NCI-H748 treated with DMSO at 0.1 percent for 48 hours (cell line): ENCODE measurements at places on chromosomes 3 and 15.

- DNase-seq, result no peak
Measured at GRCh38 chr3:4396542-4396941, 70.5 kb downstream of the SUMF1 start.

- no peak for DNase-seq
Measured at GRCh38 chr15:85828874-85829273, 34.1 kb upstream of the KLHL25 start.

DNA sequence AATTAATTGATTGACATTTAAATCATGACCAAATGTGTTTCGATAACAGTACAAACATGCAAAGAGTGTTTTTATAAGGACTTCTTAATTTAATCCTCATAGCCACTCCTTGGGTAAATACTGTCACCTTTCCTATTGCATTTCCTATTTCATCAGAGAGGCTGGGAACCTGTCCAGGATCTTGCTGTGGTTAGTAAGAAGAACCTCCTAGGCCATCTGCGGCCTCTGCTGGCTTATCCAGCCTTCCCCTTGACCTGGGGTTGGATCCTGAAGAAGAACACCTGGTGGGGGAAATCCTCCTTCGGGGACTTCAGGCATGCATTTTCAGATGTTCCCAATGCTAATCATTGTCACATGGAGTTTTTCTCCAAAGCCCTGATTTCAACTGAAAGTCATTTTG lies 25.5 kb downstream of the GLDN start:
- no peak for DNase-seq

DNA sequence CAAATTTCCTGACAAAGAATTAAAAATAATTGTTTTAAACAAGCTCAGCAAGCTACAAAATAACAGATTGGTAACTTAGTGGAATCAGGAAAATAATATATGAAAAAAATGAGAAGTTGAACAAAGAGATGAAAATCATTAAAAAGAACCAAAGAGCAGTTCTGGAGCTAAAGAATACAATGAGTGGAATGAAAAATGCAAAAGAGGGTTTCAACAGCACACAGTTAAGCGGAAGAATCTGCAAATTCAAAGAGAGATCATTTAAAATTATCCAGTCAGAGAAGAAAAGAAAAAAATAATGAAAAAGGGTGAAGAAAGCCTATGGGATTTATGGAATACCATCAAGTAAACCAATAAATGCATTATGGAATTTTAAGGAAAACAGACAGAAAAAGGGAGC lies 6.2 kb upstream of the GABRR3 start:
- no peak for DNase-seq

DNA sequence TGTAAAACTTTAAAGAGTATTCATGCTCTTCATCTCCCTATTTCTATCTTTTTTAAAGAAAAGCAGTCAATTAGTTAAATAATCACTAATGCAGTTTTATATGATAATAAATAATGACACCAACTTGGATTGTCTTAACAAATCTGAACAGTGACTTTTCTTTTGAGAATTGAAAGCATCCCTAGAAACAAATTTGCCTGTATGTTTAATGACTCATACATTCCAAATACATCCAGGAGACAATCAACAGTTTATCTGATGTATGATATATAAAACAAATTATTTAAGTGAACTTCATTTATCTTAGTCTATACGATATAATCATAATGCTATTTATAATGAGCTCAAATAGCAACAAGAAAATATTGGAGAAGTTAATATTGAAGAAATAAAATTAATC lies 78.0 kb downstream of the ALCAM start:
- no peak for DNase-seq

- DNase-seq, result no peak
Measured at GRCh38 chr15:96285305-96285704, 45.2 kb upstream of the NR2F2 start.

DNA sequence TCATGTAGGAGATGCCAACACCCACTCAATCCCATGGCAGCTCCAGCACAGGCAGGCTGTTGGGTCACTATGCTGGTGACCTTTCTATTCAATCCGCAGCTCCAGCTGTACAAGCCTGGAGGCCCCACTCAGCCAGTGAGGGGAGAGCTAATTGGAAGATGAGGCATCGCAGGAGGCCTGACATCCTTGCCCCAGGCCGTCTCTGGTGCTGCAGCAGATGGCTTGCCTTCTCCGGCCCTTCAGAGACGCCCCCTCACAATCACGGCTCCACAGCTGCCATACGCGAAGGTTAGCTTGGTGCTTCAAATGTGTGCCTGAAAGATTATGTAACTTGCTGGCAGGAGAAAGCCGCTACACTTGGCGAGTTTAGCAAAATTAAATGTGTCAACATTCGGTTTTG lies 104.2 kb upstream of the CLSTN2 start:
- DNase-seq, result peak; percentile 3

DNA sequence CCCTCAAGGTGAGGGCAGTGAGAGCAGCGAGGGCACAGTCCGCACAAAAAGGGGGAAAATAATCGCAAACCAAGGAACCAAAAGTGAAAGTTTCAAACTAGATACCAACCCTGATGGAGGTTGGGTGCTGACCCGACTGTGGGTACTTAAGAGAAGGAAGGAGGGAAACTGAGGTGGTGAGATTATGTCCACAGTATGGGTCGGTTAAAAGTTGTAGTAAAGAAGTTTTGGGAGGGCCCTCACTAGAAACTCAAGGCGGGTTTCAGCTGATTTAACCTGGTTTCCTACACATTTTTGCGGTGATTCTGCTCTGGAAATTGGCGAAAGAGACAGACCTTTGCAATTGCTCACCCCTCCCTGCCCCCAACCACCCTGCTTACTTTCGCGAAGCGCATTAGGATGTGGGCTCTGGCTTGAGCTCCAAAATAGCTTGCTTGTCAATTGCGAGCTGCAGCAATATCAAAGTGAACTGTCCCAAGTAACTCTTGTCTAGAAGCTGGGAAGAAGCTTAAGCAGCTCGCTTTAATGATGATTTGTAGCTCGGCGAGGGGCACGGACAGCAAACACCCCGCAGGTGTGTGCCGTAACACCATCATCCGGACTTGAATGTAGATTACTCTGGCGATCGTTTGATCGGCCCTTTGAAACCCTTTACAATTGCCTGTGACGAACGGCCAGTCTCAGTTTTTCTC lies 15.8 kb downstream of the SOX2 start:
- peak; percentile 43 for DNase-seq

- DNase-seq, result no peak
Measured at GRCh38 chr15:69290346-69291164, 8.2 kb upstream of the PAQR5 start.

DNA sequence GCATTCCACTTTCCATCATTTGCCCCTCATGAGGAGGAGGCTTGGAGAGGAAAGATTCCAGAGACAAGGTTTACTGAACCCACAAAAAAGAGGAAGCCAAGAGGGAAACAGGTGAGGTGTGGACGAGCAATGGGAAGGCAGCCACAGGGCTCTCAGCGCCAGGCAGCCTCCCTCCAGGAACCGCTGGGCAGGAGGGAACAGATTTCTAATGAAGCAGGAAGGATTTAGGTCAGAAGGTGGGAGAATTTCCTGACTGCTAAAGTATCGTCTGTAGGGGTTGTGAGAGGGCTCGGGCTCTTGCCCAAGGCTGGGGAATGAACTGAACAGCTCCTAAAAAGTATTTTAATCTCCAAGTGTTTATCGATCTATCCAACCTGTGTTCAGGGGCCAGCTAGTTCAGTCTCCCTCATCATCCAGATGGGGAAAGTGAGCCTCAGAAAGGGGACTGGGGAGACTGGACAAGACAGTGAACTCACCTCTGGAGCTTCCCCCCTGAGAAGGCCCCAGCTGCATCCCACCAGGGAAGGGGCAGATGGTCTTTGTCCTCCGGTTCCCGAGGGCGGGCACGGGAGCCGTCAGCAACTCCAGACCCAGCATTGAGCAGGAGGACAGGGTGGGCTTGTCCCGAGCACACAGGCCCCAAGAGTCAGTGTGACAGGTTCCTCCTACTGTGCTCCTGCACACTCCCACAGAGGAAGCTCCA lies 10.5 kb downstream of the LOXL1 start:
- DNase-seq, result no peak

DNA sequence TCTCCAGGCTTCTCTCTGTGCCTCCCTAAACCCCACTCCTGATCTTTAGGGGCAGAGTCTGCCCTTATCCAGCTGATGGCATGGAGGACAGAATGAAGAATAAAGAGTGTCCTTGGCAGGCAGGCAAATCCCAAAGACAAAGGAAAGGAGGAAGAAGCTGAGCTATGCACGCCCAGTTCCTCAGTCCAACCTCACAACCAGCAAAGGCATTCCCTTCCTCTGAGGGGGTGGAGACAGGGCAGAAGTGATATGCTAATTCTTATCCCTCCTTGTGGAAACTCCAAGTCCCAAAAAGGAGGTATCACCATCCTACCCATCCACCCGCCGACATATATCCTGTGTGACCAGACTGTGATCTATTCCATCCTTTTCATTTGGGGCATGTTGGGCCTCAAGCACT lies 10.5 kb upstream of the CCDC54 start:
- DNase-seq, result no peak

DNA sequence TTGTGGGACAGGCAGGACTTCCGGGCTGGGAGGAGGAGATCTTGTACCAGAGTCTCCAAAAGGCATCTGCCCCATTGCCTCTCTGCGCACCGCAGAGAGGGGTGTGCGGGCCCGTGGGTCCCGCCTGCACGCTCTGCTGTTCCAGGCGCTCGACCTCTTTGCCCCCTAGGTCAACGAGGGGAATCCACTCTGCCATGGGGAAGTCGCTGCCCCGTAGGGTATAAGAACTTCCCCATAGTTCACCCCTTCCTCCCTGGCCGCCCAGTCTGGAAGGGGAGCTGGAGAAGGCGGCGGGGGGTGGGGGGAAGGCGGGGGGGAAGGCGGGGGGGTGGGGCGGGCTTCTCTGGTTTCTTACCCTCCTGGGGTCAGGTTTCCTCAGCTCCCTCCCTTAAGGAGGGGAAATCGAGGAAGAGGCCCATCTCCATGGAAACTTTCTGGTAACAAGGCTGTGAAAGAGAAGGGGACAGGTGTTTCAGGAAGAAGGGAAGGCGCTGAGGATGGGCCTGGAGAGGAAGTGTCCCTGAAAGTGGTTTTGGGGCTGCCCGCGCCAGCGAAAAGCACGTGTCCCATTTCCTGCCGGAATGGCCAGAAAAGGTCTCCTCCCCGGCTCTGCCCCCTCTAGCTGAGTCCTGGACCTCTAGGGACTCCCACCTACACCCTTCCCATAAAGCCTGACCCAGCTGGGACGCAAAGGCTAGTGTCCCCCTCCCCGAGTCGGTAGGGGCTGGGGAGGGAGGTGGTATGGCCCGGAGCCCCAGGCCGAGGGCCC lies 27.5 kb downstream of the NR1I2 start:
- DNase-seq, result no peak

- DNase-seq, result no peak
Measured at GRCh38 chr15:48499978-48500377, 145.5 kb downstream of the FBN1 start.

GRCh38 chr3:181052256-181052655 lies 62.7 kb upstream of the DNAJC19 start:
- no peak for DNase-seq

DNA sequence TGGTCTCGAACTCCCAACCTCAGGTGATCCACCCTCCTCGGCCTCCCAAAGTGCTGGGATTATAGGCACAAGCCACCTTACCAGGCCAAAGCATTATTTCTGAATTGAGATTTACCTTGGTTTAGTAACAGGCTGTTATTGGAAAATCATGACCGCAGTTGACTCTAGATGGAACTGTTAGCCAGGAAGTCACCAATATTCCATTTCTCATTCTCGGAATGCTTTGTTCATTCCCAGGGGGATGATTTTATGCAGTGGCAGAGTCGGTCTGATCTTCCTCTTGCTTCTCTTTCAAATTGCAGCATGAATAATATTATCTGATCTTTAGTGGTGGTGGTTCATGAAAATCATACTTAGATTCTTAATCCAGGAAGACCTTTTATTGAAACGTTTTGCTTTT lies 195.5 kb upstream of the MBNL1 start:
- no peak for DNase-seq

DNA sequence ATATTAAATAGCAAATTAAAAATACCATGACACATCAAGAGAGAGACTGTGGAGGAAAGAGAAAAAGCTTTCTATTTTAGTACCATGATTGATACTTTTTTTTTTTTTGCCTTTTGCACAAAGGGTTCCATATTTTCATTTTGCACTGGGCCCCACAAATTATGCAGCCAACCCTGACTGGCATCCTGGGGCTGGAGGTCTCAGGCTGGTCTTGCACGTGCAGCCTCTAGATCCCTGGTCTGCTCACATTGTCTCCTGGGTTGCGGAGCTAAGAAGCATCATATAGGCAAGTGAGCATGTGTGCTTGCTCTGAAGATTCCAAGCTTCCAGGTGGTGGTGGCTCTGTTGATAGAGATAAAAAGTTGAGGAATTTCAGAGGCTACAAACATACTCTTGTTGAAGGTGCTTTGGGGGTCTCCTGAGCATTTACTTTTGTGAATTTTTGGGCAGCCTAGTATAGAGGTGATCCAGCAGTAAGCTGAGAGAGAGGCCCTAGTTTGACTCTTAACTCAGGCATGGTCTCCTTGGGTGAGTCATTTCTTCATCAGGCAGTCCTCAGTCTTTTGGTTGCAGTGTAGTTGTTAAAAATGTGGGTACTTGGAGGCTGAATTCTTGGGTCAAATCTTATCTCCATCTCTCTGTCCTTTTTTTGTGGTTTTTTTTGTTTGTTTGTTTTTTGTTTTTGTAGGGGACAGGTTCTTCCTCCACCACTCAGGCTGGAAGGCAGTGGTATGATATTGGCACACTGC lies 31.3 kb downstream of the SMAD3 start:
- no peak for DNase-seq

DNA sequence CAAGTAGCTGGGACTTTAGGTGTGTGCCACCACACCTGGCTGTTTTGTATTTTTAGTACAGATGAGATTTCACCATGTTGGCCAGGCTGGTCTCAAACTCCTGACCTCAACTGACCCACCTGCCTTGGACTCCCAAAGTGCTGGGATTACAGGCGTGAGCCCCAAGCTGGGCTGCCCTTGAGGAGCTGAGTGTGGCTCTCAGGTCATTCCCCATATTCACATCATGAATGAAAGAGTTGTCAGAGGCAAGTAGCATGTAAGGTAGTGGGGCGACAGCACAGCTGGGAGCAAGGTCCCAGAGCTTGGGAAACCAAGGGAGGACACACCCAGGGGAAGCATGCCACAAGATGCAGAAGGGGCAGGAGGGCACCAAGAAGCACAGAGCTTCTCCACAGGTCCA lies 4.9 kb downstream of the CCDC71 start:
- no peak for DNase-seq

DNA sequence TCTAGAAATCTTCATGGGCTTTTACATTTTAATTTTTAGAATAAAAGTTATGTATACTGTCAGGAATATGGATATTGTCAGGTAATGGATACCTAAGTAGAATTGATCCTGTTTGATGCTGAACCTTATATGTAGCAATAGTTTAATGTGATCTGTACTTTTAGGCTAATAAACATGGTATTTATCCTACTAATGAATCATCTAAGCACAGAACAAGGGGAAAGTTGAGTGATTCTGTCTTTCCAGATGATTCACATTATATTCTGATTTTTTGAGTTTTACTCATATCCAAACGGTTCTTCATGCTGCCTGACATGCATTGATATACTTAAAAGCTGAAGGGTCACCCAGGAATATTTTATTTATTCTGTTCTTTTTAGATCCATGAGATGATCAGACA lies 34.5 kb downstream of the FANCI start:
- no peak for DNase-seq

- peak; percentile 57 for DNase-seq
Measured at GRCh38 chr3:50630877-50631276, 13.9 kb downstream of the MAPKAPK3 start.
